ENCODE measurements at places on chromosomes 2 and 18. TPM values are rescaled to one million over a fixed set of nuclear protein-coding genes. Genes with fewer than 3 reads are reported as not detected.

DNA sequence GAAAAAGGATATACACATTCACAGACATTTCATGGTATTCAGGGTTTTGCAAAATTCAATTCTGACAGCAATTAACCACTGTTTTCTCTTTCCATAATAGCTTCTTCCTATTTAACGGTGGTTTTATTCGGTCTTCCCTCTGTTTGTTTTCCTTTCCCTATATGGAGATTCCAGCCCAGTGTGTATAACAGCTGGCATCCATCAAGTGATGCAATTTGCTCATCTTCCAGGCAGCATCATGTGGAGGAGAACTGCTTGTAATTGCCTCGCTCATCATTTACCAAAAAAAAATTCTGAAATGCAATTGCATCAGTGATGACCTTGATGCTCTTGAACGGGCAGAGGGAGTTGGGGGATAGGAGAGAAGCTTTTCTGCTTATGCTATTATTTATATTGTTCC, 165.9 kb upstream of the PGAP1 start:
- DNase-seq: peak; percentile 94

DNA sequence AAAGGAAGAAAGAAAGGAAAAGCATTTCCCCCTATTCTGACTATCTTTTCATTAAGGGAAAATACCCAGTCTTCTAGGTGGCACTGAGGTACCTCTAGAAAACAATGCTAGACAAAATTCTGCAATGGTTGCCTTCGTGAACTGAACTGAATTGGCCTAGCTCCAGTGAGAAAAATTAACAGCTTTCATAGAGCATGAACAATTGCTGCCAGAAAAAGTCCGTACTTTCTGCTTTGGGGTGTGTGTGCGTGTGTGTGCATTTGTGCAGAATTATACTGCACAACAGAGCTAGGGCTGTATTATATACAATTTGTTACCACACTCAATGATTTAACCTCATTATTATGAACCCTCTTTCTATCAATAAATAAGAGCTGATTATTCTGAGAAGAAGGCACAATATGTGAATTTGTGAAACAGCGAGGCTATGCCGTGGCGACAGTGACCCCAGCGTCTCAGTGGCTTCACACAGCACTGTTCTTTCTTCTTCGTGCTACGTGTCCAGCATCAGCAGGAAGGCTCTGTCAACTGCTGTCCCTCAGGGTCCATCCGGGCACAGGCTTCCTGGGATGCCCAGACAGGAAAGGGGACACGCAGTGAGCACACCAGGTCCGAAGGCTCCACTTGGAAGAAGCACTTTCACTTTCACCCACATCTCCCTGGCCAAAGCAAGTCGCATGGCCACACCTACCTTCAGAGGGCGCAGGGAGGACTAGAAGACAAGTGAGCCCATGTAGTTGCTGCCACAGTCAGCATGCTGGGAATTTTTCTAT, 47.5 kb downstream of the PTGR3 start:
- peak; percentile 17 for DNase-seq

The MALL gene
- polyA plus RNA-seq: 16.1 TPM

The CASP8 gene
- 10.9 TPM for polyA plus RNA-seq

DNA sequence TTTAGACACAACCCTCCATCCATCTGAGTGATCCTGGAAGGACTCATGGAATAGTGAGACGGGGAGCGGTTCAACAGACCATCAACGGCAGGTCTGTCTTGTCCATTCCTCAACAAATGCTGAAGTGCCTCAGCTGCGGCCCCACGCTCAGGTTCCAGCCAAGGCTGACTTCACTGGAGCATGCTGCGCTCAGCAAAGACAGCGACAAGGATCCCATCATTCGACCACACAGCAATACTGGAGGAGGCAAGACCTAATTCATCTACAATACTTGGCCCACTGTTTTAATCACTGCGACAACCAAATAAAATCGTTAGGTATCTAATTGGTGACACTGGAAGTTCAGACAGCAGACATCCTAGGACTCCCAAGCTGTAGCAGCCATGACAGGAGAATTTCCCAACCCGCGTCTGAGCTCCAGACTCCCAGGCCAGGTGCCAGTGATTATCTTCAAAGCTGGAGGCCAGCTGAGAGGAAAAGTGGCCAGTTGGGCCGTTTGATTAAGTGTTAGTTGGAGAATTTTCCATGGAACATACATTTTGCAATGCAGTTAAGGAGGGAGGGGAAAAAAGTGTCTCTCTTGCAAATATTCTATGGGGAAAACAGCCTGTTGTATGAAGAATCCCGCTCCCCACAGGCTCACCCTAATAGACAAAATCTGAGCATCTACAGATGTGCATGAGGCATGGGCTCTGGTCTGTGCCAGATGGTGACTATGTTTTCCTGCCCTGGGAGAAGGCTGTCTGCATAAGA, 92.5 kb upstream of the SLC35G4 start:
- DNase-seq: peak; percentile 98

The CCDC150 gene
- polyA plus RNA-seq: 4.9 TPM

DNA sequence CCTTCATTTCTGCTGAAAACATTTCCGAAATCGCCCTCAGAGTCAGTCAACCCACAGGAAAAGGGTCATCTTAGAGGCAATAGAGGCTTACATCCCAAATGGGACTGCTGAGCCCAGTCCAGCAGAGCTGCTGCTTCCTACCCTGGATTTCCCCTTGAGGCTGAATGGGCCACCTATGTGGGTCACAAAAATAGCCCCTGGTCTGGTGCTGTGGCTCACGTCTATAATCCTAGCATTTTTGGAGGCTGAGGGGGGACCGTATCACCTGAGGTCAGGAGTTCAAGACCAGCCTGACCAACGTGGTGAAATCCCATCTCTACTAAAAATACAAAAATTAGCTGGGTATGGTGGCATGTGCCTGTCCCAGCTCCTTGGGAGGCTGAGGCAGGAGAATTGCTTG, 49.3 kb downstream of the ADNP2 start:
- DNase-seq: no peak

The ECEL1 gene
- 0.29 TPM for polyA plus RNA-seq

DNA sequence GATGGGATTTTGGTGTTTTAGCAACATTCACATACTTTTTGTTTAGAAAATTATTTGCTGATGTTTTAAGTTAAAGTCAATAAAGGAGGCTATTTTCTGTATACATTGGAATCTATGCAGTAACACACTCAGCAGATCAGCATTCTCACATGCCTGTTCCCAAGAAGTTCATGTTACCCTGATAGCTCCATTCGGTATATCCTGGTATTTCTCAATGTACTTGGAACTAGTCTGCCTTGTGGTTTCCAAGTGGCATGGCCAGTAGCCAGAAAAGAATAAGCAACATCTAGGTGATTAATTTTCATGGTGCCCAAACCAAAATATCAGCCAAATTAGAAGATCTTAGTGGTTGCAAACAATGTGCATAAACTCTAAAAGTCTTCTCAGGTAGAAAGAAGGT, 5.2 kb upstream of the NCAPH start:
- no peak for DNase-seq

- no peak for DNase-seq
These were observed 146.5 kb upstream of the DSEL start for GRCh38 chr18:67662996-67663395.

GRCh38 chr2:216804357-216805350, 55.2 kb downstream of the TNP1 start:
- DNase-seq: no peak

The DYNAP gene
- polyA plus RNA-seq: not detected

- DNase-seq: no peak
These were observed 4.0 kb upstream of the LCLAT1 start for GRCh38 chr2:30443081-30443480.

- DNase-seq: peak; percentile 81
These were observed 995.8 kb upstream of the CDH2 start for GRCh38 chr18:29172756-29173067.

- no peak for DNase-seq
These were observed 299.7 kb downstream of the DSEL start for GRCh38 chr18:67216846-67217245.

DNA sequence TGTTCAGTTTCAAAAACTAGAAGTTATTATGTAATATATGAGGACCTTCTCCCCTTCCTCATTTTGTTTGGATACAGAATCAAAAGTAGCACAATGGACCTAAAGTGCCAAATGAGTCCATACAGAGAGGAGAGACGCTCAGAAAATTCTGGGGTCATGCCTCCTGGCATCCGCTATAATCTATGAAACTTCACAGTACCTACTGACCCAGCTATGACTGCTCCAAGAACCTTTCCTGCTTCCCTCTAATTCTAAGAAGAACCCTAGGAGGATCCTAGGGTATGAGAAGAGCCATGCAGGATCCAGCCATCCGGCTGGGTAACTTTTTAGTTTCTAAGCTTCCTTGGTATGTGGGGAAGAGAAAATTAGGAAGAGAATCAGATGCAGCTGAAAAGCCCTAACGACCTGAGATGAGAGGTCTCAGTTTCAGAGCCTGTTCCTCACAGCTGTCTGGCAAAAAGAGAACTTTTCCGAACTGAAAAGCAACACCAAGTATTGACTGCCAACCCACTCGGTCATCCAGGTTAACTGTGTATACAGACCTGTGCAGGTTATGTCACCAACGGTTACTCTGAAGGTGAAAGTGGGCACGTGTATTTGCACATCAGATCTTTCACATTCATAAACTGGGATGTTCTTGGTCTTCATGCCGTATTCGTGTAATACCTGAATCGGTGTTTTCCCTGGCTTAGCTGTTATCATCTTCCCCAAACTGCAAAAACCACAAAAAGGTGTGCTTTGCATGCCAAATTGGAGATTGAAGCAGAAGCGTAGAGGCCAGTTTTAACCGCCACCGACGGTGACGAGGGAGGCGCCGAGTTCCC, 1.1 kb downstream of the PRKRA start:
- peak; percentile 76 for DNase-seq

DNA sequence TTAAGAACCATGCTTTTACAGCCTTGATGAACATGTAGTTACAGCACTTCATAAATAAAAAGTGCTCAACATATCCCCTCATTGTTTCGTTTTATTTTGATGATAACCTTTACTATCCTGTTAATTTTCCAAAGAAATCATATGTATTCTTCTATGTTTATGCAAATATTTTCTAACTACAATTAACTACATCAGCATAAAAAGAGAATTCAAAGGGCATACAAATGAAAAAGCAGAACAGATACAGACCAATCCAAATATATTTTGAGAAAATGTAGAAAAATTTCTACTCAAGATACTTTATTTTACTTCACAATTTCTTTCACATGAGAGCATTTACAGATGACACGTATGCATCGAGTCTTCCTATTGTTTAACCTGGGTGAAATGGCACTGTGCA, 69.1 kb downstream of the MBD2 start:
- no peak for DNase-seq

DNA sequence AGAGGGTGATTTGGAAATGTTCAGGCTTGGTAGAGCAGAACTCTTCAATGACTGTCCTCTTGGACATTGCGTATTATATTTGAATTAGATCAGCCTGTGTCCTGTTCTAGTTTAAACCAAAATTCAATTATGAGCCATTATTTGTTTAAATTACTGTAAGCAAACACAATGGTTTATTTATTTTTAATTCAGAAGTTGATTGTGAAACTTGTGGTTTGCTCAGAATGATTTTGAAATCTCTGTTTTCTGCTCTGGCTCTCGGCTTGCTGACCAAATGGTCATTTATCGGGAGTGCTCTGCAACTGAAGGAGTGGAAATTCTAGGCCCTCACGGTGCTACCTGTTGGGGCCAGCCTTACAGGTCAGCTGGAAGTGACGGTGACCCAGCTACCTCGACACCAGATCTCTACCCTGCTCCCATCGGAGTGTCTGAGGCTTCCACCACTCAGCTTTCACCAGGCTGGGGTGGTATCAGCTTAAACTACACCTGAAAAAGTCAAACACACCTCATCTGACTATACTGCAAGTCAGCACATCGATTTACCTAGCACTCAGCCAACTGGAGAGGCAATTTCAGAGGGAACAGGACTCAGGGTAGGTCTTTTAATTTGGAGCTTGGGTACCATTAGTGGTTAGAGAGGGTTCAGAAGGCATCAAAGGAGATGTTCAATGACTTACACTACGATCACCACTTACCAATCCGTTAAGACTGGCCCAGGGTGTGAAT, 36.8 kb upstream of the GPD2 start:
- DNase-seq: no peak

DNA sequence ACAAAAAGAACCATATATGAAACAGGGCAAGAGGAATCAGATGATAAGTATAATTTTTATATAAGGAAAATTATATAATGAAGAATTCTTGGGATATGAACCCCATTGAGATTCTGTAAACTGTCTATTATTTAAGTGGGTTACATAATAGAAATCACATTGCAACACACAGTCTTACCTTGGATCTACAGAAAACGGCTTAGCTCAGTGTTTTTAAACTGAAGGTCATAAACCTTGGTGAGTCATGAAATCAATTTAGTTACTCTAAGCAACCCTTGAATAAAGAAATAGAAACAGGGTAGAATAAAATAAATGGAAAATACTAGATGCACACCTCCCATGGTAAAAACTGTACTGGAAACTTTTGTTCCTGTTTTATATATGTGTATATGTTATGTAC, 50.7 kb downstream of the METTL8 start:
- no peak for DNase-seq

DNA sequence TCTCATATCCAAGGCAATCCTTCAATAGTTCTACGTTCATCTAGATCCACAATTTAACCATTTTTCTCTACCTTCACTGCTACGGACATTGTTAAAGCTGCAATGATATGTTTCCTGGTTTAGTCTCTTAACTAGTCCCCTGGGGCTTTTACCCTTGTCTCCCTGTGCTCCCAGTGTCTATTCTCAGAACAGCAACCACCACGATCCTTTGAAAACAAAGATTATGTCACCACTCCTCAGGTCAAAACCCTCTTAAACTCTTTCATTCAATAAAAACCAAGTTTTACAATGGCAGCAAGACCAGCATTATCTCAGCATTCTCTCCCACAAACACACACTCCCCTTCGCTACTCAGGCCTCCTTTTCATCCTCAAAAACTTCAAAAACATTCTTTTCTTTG, 298.2 kb upstream of the CHST9 start:
- no peak for DNase-seq

DNA sequence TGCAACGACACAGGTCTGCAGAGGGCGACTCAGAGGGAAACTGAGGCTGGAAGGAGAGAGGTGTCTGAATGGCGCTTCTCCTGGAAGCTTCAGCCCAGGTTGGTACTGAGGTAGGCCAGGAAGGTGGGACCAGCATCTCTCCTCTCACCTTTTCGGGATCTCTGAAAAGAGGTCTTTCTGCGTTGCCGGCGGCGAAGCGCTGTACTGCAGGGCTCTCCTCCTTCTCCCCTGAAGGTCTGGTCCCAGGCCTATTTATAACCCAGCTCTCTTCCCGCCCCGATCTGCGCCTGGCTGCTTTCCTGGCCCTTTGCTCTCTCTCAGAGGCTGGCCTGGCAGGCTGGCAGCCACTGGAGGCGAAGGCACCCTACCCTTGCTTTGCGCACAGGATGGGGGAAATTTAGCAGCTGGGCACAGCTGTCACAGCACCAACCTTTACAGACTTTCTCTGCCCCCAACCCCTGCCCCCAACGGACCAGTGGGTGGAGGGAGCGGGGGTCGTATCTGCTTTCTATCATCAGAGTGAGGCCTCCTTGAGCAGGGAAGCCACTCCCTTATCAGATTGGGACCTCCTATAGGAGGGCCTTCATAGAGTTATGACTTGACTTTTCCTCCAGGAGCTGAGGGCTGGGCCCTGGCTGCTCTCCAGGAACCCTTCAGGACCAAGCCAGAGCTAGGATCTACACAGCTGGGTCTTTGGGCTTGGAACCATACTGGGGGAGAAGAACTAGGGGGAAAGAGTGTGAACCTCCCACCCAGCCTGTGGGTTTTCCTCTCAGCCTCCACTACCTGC, 1.1 kb downstream of the DYSF start:
- peak; percentile 57 for DNase-seq
